ENCODE measurements at places on chromosomes 11 and 22.
A peak's percentile ranks its signal among the peaks of the same experiment; 100 is the strongest.

DNA sequence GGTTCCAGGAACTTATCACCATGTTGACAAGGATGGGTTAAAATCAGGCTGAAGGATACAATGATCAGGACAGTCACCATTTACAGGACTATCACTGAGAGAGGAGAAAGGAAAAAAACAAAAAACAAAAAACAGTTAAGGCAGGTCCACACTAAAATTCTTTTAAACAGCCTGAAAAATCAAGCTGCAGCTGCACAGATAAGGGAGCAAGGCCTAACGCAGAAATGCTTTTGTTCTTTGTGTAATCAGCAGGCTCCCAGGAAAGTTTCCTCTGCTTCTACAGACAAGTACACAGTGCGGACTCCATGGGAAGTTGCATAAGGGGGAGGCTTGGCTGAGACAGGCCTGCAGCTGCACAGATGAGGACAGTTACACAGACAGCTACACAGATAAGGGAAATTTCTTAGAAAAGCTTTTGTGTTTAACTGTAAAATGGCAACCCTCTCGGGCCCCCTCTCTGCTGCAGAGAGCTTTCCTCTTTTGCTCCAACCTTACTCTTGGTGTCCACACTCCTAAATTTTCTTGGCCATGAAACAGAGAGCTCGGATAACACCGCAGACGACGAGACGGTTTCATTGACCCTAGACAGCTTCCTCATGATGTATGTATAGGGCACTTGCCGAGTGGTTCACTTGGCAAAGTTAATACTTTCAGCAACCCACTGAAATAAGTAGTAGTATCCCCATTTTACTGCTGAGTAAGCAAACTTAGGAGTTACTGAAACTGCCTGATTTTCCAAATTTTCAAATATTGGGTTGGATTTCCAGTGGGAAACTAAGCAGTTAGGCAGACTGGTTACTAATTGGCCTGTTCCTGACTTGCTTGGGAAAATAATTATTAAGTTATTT, 45.5 kb downstream of the PIWIL3 start:
- no peak for DNase-seq

DNA sequence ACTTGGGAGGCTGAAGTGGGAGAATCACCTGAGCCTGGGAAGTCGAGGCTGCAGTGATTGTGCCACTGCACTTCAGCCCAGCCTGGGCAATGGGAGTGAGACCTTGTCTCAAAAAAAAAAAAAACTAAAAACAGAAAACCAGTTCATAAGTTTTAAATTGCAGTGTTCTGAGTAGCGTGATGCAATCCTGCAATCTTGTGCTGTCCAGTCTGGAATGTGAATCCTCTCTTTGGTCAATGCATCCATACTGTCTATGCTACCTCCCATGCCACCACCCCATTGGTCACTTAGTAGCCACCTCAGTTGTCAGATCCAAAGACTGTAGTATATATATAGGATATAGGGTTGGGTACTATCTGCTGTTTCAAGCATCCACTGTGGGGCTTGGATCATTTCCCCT, 11.1 kb downstream of the YAP1 start:
- no peak for DNase-seq

DNA sequence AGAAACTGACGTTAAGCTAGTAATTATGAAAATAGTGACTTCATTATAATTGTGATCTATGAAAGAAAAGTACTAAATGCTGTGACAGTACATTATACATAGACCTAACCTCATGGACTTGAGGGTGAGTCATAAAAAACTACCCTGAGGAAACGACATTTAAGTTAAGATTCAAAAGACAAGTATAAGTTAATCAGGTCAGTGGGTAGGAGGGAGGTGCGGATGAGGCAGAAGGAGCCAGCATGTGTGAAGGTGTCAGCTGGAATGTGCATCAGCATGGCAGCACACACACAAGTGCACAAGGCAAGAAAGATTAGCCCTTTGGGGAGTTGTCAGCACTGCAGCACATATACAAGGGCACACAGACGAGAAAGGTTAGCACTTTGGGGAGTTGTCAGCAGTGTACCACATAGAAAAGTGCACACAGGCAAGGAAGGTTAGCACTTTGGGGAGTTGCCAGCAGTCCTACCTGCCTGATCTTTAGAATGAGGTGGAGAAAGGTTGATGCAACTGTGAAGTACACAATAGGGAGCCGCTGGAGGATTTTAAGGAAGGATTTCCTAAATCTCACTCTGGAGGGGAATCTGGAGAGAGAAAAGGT, 31.6 kb upstream of the CAVIN3 start:
- DNase-seq = no peak

DNA sequence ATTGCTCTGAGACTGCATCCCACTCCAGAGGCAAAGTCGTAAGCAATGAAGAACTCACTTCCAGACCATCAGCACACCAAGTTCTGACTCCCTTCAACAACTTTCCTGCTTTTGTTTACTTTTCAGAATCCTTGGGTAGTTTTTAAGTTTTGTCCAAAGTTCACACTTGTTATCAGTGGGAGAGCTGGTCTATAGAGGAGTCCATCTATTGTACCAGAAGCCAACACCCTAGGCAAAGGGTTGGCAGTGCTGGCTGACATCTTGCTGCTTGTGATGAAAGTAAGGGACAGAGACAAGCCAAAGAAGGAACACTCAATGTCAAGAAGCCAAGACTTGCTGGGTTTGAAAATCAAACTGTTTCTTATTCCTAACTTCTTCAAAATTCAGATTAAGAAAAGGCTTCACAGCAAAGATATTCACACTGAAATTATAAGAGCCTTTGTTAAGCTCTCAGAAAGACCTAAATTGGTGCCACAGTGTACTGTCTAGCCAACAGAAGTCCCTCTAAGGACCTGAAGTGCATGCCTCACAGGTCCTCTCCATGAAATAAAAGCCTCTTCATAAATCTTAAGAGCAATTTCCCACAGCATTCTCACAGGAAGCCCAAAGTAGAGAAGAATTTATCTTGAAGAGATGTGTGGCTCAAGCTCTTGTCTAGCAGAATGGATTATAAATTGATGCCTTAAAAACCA, 21.5 kb upstream of the LINC01488 start:
- no peak for DNase-seq

DNA sequence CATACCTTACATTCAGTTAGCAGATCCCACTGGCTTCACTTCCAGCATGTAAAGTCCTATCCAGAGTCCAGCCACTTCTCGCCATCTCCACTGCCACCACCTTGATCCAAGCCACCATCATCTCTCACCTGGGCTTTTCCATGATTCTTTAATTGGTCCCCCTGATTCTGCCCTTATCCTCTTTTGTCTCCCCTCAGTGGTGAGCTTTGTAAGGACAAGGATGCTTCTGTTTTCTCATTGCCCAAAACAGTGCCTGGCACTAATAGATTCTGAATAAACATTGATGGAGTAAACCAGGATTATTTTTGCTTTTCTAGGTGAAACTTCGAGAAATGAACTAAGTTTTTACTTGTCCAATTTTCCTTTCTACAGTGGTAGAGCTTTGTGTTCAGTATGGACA, 4.4 kb downstream of the POLA2 start:
- no peak for DNase-seq

DNA sequence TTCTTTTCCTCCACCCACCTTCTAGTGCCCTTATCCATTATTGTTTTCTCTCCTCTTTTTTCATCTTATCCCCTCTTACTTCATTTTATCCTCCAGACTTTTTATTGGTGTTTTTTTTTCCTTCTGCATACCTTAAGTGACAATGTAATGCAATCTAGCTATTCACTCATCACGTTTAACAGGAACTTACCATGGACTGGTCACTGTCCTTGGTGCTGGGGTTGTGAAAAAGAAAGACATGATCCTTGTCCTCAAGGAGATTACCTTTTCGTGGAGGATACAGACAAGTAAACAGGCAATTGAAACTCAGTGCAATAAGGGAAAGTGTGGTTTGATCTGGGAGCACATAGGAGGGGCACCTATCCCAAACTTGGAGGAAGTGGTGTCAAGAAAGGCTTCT, 20.7 kb downstream of the SYT9 start:
- no peak for DNase-seq

GRCh38 chr11:63999349-64000025, 13.2 kb downstream of the OTUB1 start:
- DNase-seq = peak; percentile 73

DNA sequence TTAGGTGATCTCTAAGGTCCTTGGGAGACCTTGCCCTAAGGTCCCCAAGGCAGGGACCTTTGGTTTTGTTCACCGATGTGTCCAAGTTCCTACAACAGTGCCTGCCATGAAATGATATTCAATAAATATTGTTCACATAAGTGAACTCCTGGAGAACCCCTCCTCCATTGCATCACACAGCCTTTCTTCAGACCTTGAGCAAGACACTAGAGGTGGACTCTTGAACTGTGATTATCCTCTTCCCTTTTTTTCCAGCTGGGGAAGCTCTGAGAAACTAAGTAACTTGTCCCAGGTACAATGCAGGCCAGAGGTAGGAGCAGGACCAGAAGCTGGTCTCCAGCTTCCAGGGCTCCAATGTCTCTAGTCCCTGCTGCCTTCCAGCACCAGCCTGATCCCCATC, 76.6 kb upstream of the LMO1 start:
- no peak for DNase-seq

DNA sequence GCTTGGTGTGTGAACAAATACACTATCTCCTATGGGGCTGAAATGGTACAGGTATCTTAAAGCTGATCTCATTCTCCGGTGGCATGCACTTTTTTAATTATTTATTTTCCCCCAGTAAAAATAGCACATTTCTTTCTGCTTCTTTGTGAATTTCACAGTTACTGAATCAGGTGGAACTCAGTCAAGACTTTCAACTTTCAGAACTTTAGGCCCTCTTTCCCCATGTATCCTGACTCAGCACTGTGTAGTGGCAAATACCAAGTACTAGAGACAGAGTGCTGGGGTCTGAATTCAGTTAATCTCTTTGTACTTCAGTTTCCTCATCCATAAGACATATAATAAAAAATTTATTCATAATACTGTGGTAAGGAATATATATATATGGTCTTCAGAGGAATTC, 223.9 kb downstream of the CSNK2A3 start:
- DNase-seq = no peak

GRCh38 chr11:117986981-117987574, 884 bp downstream of the IL10RA start:
- DNase-seq = no peak

DNA sequence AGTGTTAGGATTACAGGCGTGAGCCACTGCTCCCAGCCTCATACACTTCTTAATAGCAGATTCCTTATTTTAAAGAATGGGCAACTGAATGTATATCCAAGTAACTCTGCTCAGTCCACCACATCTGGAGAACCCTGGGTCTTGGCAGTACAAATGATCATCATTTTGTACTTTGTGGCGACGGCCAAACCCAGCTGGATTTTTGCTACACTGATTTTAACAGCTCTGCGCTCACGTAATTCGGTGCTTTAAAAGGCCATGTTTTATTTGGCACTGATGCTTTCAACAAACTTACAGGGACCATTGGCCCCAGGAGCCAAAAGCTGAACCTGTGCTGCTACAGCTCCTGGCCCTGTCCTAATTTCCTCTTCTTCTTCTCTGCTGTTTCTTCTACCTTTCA, 60.8 kb upstream of the PDE3B start:
- no peak for DNase-seq

GRCh38 chr11:66116576-66117361, 46.7 kb downstream of the PACS1 start:
- DNase-seq = no peak

- no peak for DNase-seq
Measured at GRCh38 chr11:127044535-127044934, 44.0 kb upstream of the KIRREL3 start.

- DNase-seq = no peak
Measured at GRCh38 chr11:39363571-39363970, 2095.9 kb downstream of the LRRC4C start.

GRCh38 chr11:134987223-134987768, 575.3 kb upstream of the B3GAT1 start:
- DNase-seq = no peak
